ENCODE measurements at places on chromosomes 1 and 21.

DNA sequence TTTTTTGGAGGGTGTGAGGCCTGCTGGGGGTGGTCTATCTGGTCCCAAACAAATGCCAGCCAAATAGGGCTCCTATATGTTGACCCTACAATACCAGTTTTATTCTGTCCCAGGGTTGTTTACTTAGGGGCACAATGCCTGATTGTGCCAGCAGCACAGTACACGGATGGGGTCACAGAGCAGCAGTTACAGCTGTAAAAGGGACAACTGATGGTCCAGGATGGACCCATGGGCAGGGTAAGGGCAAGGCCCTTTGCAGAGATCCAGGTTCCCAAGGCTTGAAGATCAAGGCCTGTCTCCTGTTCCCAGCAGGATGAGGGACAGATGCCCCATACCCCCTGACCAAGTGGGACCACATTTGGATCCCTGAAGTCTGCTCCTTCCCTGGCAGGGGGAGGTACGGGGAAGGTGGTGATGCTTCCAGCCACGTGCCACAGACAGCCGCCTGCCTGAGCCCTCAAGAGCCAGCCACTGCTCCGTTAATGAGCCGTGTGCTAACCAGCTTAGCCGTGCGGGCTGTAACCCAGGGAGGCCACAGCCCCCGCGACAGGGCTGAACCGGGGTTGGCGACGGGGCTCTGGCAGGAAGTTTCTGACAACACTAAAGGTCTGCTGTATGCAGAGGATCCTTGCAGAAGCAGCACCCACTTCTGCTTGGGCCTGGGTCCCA lies 18.2 kb downstream of the SLC6A9 start:
- no peak for DNase-seq

DNA sequence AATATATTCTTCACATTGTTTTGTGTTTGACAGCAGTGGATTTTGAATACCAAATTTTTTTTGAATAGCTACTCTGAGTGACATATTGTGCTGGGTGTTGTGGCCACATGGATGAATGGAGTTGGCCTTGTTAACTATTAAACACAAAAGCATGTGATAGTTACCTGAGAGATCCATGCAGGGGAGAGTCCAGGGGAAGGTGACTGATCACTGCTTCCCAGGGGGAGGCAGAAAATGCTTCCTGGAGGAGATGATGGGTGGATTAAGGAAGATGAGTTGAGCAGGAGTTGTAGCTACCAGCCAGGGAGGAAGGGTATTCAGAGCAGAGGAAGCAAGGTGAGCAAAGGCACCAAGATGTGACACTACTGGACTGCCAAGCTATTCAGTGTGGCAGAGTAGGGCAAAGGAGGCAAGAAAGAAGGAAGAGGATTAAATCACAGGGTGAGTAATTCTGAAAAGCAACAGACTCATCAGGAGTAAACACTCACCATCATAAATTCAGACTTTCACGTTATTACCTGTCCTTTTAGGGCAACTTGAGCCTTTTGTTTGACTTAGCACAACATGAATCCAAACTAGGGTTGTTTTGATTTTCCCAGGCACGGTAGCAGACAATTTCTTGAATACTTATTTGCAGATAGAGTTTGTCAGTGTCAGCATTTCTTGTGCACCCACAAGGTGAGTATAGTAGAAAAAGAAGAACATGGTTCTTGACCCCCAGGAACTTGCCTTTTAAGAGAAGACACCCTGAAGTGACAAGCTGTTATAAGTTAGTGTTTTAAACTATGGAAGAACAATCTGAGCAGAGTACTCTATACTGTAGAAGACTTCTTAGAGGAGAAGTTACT lies 4.2 kb downstream of the CD46 start:
- no peak for DNase-seq

- peak; percentile 90 for DNase-seq
Measured at GRCh38 chr1:17128361-17128760, 9.1 kb upstream of the PADI2 start.

- DNase-seq = no peak
Measured at GRCh38 chr21:38954588-38955004, 148.9 kb downstream of the ETS2 start.

- DNase-seq = no peak
Measured at GRCh38 chr1:25875856-25876692, 566 bp upstream of the PAQR7 start.
